AG08395 (cell line): ENCODE measurements at places on chromosomes 2 and 18.
A peak's percentile ranks its signal among the peaks of the same experiment; 100 is the strongest.

- DNase-seq = no peak
Measured at GRCh38 chr2:239636808-239637207, 236.0 kb upstream of the HDAC4 start.

- peak; percentile 12 for DNase-seq
Measured at GRCh38 chr18:68925268-68925667, 127.4 kb downstream of the CCDC102B start.

GRCh38 chr2:60556576-60557485 is 3.4 kb upstream of the BCL11A start:
- DNase-seq = no peak

GRCh38 chr2:159612255-159612901 is 4.0 kb downstream of the BAZ2B start:
- DNase-seq = no peak

DNA sequence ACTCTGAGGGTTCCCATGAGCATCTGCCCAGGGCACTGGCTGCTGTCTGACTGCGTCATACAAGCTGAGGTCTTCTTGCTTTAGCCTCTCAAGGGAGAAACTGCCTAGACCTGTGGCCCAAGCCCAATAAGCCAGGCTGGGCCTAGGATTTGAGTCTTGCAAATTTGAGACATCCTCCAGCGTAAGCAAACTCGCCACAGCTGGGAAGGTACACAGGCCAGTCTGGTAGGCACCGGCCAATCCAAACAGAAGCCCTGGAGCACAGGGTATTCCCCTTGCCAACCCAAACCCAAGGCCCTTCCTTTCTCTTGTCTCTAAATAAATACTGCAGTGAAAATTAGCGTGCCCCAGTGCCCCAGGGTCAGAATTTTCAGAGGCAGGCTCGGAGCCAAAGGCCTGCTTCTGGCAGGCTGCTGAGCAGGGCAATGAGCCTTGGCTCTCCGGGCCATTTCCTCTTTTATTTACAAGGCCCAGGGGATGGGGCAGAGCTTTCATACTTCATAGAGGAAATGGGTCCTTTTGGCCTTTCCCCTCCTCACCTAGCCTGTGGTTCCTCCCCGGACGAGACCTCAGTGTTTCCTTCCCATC is 33.3 kb downstream of the POLR1A start:
- DNase-seq = peak; percentile 33

GRCh38 chr18:41128126-41128525 is 826.9 kb upstream of the PIK3C3 start:
- DNase-seq = no peak
